ENCODE measurements at places on chromosomes 11 and 22.

GRCh38 chr11:73287400-73288101, 15.4 kb downstream of the P2RY6 start:
- DNase-seq, result no peak

GRCh38 chr22:35726398-35726797, 8.7 kb downstream of the APOL5 start:
- no peak for DNase-seq

GRCh38 chr22:39251762-39252460, 7.1 kb upstream of the PDGFB start:
- DNase-seq, result no peak

DNA sequence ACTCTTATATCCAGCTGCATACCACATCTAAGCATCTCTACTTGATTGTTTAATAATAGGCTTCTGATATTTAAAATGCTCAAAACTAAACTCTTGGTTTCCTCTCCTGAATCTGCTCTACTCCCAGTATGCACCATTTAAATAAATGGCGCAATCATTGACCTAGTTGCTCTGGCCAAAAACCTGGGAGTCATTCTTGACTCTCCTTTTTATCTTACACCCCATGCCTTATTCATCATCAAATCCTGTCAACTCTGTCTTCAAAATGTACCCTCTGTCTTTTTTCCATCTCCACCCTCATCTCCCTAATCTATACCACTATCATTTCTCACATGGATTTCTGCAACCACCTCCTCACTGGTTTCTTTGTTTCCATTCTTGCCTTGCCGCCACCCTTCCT, 399.6 kb upstream of the CCDC90B start:
- no peak for DNase-seq

DNA sequence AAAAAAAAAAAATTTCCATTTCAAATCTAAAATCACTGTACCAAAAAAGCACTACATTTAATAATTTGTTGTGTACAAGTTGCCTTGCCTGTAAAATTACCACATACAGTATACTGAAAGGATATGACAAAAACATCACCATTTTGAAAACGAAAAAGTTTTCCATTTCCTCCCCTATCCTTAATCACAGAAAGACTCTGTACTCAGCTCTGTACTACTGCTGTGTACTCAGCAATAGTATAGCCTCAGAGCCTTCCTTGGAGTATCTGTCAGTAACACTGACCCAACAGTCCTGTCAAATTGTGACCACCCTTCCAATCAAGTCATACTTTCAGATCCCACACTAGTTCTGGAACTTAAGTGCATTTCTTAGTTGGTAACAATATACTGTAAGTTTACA, 48.0 kb downstream of the CELF1 start:
- no peak for DNase-seq

DNA sequence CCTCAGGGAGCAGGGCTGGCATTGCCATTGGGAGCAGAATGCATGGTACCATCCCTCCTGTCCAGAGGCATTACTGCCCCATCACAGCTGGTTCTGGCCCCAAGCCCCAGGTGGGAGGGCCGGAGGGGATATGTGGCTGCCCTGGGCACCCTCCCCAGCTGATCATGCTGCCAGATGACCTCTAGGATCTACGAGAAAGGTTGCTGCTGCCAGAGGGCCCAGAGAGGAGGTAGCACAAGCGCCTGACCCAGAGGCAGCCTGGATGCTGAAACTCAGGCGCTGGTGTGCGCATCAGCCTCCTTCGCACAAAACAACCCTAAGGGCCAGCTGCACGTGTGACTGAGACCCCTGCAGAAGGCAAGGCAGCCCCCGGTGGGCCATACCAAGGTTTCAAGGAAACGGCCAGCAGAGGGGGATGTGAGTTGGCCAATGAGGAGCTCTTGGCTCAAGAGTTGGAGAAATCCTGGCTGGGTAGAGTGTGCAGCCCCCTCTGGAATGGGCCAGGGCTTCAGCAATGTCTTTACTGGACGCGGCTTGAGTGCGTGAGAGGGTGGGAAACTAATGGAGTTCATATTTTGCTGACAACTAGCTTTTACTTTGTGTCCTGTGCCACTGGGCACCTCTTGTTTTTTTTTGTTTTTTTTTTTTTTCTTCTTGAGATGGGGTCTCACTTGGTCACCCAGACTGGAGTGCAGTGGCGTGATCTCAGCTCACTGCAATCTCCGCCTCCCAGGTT, 88.3 kb upstream of the PARVA start:
- no peak for DNase-seq

- DNase-seq, result no peak
Observed at GRCh38 chr11:3873712-3874349, 18.4 kb downstream of the STIM1 start.

DNA sequence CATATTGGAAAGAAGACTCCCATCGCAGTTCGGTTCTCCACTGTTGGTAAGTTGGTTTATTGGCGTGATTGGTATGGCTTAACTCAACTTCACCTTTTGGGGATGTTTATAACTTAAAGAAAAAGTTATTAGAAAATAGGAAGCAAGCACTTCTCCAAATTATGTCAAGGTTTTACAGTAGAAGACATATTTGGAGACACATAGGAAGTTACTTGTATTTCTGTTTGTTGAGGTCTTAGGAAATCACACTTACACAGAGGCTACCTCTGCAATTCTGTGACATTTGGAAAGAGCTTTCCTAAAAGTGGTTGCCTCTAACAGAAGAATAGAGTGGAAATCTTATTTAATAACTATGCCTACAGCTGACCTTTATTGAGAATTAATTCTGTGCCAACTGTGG, 12.3 kb downstream of the CAT start:
- no peak for DNase-seq

DNA sequence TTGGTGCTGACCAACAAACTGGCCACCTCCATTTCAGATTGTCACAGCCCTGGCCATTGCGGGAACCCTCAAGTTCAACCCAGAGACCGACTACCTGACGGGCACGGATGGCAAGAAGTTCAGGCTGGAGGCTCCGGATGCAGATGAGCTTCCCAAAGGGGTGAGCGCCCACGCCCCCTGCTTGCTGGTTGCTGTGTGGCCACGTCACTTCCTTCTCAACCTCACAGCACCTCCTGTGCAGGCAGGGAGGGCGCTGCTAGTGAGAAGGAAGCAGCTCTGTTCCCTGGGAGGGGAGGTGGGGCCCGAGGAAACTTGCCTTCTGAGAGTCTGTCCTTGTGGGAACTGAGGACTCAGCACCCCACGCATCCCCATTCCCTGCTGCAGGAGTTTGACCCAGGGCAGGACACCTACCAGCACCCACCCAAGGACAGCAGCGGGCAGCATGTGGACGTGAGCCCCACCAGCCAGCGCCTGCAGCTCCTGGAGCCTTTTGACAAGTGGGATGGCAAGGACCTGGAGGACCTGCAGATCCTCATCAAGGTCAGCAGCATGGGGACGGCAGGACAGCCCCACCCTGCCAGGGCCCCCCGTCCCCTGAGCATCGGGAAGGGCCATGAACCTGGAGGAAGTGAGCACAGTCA, 19.3 kb downstream of the POLR3H start:
- no peak for DNase-seq

- no peak for DNase-seq
Observed at GRCh38 chr11:117396970-117397369, 69.3 kb downstream of the CEP164 start.

- DNase-seq, result no peak
Observed at GRCh38 chr11:69635804-69636511, 5.0 kb upstream of the CCND1 start.

DNA sequence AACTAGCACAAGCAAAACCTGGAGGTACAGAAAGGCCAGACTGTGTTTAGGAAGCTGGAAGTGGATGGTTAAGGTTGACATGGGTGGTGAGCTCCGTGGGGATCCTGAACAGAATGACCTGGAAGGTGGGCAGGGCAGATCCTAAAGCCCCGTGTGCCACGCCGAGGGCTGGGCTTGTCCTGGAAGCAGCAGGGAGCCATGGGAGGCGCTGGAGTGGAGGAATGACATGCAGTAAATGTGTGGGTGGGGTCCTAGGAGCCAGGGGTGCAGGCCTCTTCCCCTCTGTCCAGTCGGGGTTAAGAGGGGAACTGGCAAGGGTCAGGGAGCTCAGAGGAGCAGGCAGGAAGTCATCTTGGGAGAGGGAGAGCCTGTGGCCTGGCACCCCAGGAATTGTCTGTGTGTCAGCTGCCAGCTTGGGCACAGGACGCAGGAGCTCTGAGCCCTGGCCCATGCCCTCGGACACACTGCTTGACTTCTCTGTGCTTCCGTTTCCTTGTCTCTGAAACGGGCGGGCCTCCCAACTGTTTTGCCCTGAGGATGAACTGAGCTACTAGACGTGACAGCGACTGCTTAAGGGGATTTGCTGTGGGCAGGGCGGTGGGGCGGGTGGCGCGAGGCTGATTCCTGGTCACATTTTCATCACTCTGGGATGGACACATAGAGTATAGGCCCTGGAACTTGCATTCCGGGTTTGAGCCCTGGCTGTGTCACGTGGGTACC, 75.7 kb downstream of the MPPED1 start:
- no peak for DNase-seq

DNA sequence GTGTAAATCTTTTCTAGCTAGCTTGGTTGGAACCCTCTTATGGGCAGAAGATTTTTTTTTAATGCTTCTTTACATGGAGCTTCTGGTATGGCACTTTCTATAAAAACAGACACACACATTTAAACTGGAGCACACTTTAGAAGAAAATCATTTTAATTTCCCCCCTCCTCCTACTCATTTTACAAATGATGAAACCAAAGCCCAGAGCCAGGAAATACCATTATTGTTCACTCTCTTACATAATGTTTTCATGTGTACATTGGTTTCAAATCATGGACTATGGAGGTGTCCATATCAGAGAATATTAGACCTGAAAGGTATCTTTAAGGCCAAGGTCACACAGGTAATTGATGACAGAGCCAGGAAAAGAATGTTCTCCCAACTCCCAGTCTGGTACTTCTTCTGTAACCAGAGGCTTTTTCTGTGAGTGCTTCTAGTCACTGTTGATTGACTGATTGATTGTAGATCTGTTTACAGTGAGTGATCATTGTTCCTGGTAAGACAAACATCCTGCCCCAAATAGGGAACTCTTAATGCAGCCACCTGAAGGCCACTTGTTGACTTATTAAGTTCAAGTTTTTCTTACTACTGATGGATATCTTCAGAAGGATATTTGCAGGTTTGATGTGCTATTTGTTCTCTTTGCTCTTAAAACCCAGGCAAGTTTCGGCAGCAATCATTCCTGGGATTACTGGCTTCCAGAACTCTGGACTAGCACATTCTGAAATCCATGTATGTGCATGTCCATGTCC, 26.8 kb upstream of the ME3 start:
- DNase-seq, result no peak

DNA sequence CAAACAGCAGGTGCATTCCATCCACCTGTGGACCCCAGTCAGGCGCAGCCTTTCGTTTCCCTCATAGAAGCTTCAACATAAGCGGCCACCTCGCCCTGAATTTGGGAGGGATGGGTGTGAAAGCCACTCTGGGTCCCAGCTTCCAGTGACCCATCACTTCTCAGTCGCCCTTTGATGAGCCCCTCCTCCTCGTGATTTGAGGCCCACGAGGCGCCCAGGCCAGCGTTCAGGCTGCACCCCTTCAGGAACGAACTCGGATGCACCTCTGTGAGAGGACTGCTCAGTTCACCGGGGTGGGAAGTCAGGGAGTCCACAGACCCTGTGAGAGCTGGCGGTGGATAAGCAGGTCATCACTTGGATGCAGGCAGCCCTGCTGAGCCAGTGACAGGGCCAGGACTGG, 1118.2 kb downstream of the BRD1 start:
- DNase-seq, result no peak

DNA sequence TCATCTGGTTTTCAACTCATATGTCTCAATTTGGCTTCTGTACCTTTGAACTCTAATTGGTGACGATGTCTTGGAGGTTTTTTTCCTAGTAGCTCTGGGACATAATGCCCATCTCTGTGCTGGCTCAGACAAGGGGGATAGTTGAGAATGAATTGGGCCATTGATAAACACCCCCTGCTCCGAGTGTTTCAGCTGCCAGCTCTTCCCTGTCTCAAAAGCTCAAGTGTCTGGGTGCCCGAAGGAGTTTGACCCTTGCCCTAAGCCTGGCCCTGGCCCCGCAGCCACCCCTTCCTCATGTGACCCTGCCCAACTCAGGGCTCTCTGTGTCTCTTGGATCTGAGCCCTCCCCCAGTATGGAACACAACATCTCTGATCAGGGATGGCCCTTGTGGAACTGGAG, 3.0 kb downstream of the INSC start:
- DNase-seq, result no peak

- no peak for DNase-seq
Observed at GRCh38 chr11:65578667-65579066, 2.8 kb downstream of the EHBP1L1 start.

GRCh38 chr22:20582520-20583361, 75.3 kb downstream of the MED15 start:
- no peak for DNase-seq

GRCh38 chr11:2097998-2098690, 41.0 kb downstream of the IGF2 start:
- DNase-seq, result no peak

GRCh38 chr11:68766786-68767185, 15.5 kb upstream of the TESMIN start:
- no peak for DNase-seq

DNA sequence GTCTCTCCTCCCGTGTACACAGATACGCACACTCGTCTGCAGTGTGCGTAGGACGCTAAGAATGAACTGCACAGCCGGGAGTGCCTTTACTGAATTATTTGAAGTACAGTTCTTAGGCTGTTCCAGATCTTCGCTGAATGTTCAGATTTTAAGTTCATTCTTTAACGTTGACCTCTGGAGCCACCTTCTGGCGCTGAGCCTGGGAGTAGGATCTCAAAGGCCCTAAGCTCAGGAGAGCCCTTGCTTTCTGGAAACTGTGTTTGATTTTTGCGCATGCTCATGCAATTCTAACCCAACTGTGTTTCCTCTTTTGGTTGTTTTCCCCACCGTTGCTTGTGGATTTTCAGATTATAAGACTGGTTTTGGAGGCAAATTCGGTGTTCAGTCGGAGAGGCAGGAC, 22.8 kb downstream of the CTTN start:
- no peak for DNase-seq

DNA sequence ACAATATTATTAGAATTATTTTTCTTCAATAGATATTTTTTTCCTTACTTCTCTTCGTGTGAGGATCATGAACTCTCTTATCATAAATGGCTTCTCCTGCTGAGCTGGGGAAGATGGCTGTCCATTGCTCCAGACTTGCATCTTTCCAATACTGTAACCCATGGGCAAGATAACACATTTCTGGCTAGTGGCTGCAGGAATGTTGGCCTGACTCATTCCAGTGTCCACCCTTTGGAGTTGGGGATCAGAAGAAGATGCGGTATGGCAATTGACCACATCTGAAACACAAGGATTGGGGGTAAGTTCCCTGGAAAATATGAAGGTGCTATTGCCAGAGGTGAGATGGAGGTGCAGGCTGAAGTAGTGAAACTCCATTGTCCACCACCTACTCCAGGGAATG, 92.8 kb downstream of the FAR1 start:
- no peak for DNase-seq

GRCh38 chr11:33089776-33090175, 50.4 kb downstream of the TCP11L1 start:
- DNase-seq, result no peak
